Large intestine (tissue), 12 donors: ENCODE measurements at places on chromosomes 6 and 20.

- H3K27me3 ChIP-seq: no peaks in the 10 kb centered on the region
- H3K27ac ChIP-seq: no peak overlapping the region
- DNase-seq: no peak
- H3K36me3 ChIP-seq: no peaks in the 10 kb centered on the region
- H3K4me1 ChIP-seq: no peaks in the 10 kb centered on the region
These were observed 172.2 kb upstream of the HEY2 start for GRCh38 chr6:125577124-125577662.

GRCh38 chr6:78962448-78962847, 95.1 kb downstream of the IRAK1BP1 start:
- DNase-seq: no peak
- H3K36me3 ChIP-seq: peaks cover 52% of the 10 kb centered on the region

- no peaks in the 10 kb centered on the region for H3K27me3 ChIP-seq
- H3K27ac ChIP-seq: no peak overlapping the region
These were observed 75.9 kb downstream of the TAF4 start for GRCh38 chr20:61989741-61990140.

- no peaks in the 10 kb centered on the region for H3K27me3 ChIP-seq
- no peaks in the 10 kb centered on the region for H3K4me1 ChIP-seq
These were observed 60.2 kb downstream of the SCML4 start for GRCh38 chr6:107763946-107764345.

- H3K27ac ChIP-seq: no peak overlapping the region
- no peaks in the 10 kb centered on the region for H3K36me3 ChIP-seq
- no peak overlapping the region for H3K4me3 ChIP-seq
- DNase-seq: no peak
- peaks cover 4% of the 10 kb centered on the region for H3K4me1 ChIP-seq
These were observed 192.5 kb downstream of the MYLK4 start for GRCh38 chr6:2558098-2558680.

DNA sequence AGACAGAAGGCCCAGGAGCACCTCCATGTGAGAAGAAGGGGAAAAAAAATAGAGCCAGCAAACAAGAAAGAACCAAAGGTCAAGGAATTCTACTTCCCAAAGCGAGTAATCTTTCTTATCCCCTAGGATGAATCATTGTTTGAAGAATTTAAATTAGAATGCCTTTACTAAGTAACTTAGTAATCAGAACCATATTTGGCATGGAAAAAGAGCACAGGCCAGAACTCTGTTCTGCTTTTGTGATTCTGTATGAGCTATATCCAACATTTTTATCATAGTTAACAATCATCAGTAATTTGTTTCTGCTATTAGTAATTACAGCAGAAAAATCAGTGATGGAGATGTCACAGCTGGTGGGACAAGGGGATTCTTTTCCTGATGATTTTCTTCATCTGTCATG, 228.8 kb upstream of the FAM83B start:
- no peaks in the 10 kb centered on the region for H3K4me1 ChIP-seq
- H3K36me3 ChIP-seq: no peaks in the 10 kb centered on the region
